Chondrocyte (in vitro differentiated cells): ENCODE measurements at places on chromosomes 12 and 14.

GRCh38 chr12:132435486-132436187, 54.3 kb upstream of the FBRSL1 start:
- no peak for DNase-seq

GRCh38 chr12:4356041-4356327, 23.5 kb downstream of the FGF23 start:
- DNase-seq = no peak

GRCh38 chr12:96258104-96258961, 64.2 kb downstream of the ELK3 start:
- no peak for DNase-seq

DNA sequence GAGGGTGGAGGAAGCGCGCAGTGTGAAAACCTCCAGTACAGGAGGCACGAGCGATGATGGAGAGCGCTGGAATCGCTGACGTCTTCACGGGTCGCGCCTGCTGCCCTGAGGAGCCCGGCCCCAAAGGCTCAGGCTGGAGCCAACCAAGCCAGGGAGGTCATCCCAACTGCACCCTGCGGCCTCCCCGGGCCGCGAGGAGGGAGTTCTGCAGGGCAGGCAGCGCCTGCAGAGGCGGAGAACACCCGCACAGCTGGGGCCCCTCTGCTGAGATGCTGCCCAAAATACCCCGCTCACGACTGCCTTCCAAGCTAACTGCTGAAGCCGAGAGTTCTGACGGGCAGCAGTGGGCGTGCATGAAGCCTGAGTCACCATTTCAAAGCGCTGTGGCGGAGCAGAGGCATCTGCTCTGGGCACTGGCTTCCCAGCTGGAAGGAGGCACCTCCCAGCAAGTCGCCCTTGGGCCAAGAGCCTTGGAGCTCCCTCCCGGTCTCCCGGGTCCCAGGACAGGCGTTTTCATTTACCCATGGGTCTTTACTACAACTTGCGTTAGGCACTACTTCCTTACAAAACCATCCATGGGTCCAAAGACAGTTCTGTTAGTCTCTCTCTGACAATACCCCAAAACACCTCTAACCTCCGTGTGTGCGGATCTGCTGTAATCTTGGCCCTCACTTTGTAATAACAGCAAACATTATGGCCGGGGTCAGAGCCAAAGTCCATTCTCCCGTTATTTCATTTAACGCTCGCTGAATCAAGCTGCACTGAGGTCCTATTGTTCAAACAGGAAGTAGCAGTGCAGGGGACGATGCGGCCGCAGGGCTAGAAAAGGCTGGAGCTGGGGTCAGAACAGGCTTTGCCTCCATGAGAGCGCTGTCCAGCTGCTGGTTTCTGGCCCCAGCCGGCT, 60.1 kb upstream of the RIMBP2 start:
- no peak for DNase-seq

GRCh38 chr12:65631621-65632111, 192.6 kb upstream of the HMGA2 start:
- DNase-seq = no peak

DNA sequence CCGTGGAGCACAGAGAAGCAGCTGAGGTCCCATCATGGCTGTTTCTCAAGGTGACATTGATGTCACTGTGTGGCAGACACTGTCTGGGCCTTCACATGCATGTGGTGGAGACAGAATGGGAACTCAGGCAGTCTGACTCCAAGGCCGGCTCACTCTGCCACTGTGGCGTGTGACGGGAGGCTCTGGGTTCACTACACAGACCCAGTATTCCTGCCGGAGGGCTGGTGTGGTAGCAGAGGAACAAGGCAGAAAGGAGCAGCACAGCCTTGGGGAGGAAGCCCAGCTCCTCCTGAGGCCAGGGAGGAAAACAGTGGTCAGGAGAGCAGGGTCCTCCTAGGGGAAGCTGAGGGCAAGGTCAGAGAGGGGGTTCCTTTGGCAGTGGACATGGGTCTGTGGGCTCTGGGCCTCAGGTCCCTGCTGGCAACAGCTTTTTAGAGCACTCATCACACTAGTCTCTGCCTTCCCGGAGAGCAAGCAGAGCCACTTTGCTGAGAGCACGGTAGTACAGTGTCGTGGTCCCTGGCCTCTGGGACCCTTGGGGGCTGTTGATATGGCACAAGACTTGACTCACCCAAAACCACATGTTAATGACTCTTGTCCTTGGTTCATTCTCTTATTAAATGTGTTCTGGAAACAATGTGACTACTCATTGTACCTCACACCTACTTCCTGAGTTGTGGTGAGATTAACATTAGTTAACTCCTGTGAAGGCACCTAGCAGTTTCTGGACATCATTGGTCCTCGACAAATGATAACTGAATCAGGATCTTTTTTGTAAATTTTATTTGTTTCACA, 21.3 kb downstream of the DCAF4 start:
- DNase-seq = no peak
